ENCODE measurements at places on chromosomes 2 and 18.

- DNase-seq, result no peak
Measured at GRCh38 chr2:235678712-235679111, 184.9 kb downstream of the AGAP1 start.

GRCh38 chr18:31555971-31556747, 35.5 kb upstream of the TTR start:
- DNase-seq, result peak; percentile 52

DNA sequence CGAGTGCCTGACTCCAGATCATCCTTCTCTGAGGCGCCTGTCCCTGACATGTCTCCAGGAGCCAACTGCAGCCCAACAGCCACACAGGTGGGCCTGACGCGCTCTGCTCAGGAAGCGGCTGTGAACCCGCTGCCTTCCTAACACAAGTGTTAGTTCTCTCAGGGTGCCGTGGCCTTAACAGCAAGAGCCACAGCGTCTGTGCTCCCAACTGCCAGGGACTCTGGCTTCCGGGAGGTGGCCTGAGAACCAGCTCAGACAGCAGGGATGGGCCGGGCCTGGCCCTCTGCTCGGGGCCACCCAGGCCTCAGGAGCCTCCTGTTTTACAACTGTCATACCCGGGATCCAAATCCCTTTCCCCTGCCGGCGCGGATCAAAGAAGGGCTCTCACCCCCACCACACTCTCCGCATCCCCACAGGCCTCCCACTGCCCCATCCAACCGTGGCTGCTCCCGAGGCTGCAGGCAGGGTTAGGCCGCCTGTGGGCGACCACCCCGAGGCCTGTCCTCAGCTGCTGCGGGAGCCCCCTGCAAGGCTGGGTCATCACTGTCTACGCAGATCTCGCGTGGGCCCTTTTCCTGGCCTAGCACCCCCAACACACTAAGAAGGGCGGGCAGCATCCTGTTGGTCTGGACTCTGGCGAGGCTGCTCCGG, 114.2 kb upstream of the ZNF236 start:
- DNase-seq, result no peak

- no peak for DNase-seq
Measured at GRCh38 chr2:101361121-101361520, 26.2 kb downstream of the CREG2 start.

DNA sequence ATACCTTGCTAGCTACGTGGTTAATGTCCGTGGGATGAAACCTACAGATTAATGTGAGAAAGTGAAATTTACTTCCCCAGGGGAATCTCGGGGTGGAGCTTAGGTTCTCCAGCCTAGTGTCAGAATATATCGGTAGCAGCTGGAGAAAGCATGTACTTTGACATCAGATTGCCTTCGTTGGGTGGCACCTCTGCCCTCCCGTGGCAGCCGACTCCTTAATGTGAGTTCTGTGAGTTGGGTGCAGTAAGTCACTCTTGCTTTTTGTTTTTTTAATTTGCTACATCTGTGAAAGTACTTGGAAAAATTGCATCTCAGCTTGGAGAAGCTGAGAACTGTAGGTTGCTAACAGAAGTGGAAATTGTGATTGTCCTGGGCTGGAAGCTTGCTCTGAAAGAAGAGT, 3.6 kb downstream of the KLF11 start:
- DNase-seq, result no peak

- no peak for DNase-seq
Measured at GRCh38 chr18:48740068-48740440, 201.2 kb downstream of the CTIF start.

DNA sequence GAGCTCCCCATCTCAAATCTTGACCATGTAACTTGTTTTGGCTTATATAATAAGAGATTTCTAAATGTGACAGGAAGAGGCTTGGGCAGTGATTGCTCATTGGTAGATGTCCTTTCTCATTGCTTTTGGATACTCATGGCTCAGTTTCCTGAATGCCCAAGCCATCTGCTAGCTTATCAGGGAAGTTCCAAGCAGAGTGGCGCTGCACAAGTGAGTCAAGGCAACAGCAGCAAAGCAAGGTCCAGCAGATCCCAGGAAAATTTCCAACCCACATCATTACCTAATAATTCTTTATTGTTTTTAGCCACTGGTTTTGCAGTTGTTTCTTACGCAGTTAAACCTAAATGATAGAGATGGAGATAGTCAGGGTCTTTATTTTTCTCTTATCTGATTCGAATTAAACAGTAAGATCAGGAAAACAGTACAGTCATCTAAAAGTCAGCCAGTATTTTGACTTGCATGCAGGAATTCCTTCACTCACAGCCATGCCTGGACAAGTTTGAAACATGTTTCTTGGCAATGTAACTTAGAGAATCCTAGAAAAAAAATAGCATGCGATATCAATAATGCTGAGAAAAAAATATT, 349.7 kb upstream of the TMEFF2 start:
- no peak for DNase-seq

DNA sequence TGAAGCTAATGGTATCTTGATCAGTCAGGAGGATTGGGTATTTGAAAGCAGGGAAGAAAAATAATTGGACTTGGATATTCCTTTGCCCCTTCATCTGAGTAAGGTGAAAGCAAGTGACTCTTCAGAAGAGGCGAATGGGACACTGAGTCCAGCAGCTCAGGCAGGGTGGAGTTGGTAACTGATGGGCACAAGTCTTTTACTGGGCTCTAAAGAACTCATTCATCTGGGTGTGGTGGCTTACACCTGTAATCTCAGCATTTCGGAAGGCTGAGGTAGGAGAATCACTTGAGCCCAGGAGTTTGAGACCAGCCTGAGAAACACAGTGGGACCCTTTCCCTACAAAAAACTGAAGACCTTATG, 11.2 kb downstream of the CFLAR start:
- peak; percentile 48 for DNase-seq
